ENCODE measurements at places on chromosomes 3 and 15.

DNA sequence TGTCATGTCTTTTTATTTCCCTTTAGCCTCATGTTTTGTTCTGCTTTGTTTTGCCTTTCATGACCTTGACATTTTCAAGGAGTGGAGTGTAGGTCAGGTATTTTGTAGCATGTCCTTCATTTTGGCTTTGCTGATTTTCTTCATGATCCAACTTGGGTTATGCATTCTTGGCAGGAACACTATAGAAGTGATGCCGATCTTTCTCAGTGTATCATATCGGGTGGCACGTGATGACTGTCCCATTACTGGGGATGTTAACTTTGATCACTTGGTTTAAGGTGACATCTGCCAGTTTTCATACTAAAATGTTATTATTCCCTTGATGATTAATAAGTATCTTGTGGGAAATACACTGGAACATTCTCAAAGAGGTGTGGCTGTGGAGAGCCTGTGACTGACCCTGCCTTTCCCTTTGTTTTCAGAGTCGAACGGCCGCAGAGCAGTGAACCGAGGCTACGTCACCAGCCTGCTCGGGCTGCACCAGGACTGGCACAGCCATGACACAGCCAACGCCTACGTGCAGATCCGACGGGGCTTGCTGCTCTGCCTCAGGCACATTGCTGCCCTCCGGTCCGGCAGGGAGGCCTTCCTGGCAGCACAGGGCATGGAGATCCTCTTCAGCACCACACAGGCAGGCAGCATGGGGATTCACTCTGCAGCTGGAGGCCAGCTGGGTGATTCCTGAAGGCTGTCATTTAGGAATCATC, 167.7 kb downstream of the AGBL1 start:
- no peak for DNase-seq

DNA sequence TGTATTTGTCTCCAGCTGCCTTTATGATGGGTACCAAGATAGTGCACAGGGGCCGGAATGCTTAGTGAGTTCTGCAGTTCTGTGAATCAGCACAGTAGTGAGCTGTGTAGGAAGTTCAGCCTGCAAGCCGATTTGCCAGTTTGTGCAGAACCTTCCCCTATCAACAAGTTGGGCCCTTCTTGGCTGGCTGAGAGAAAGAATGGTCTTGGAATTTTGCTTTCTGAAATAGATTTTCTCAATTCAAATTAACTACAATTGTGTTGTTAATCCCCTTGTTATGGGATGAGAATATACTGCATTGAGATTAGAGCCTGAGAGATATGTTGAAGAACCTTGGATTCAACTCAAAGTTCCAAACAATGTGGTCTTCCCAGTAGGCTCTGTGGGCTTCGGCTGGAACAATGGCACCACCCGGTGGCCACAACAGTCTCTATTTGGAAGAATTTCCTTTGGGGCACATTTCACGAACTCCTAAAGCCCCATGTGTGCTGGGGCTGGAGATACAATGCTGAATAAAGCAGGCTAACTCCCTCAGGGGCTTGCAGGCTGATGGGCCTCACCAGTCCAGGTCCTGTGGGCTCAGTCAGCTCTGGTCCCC, 59.1 kb downstream of the TRIM42 start:
- peak; percentile 86 for DNase-seq

- DNase-seq = peak; percentile 14
These were observed 155.3 kb downstream of the NR1I2 start for GRCh38 chr3:119937229-119937628.

- no peak for DNase-seq
These were observed 45.8 kb downstream of the MITF start for GRCh38 chr3:69784954-69785514.

DNA sequence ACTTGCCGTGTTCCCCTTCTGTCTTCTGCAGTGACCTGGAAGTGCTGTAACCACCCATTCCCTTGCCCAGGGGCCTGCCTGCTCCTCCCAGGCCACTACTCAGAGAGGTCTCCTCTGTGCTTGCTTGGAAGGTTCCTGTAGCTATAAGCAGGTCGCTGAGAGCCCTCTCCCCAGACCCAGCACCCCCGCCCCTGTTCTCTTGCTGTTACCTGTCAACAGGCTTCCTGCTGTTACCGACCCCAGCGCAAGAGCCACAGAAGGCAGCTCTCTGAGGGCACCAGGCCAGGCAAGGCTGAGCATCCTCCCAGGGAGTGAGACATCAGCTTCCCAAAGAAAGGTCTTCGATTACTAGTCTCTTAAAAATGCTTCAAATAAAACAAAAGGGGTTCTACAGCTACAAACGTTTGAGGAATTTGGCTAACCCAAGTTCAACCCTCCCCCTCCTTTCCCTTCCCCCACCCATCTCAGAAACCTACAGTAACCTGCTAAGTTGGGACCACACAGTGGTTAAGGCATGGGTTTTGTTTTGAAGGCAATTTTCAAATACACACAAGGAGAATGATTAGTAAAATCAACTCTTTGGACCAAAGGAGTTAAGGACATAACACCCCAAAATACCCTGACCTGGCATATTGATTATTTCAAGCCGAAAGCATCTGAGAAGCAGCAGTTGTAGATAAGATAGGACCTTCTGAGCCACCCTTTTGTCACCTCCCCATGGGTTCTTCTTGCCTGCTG, 74.9 kb upstream of the MFGE8 start:
- peak; percentile 88 for DNase-seq

GRCh38 chr15:74415966-74416916, 17.5 kb downstream of the SEMA7A start:
- DNase-seq = no peak
